ENCODE measurements at places on chromosomes 13 and 19.
A peak's percentile ranks its signal among the peaks of the same experiment; 100 is the strongest.

DNA sequence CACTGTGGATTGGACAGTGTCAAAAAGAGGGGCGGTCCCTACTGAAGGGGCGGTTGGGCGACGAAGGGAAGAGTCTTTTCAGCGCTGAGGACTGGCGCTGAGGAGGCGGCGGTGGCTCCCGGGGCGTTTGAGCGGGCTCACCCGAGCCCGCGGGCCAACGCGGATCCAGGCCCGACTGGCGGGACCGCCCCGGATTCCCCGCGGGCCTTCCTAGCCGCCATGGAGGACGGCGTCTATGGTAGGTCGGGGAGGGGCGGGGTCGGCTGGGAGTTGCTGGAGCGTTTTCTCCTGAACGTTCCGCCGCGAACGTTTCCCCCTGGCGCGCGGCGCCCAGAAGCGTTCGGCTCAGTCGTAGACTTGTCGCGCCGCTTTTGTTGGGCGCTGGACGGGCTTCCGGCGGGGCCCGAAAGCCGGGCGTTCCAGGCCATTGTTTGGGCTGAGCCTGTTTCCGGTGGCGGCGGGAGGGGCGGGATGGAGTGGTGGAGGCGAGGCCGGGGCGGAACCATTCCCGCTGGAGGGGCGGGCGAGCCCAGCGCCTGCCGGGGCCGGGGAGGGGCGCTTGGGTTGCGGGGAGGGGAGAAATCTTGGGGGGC, at the start of gene CYTH2:
Gene CYTH2, plus strand, starts transcription at position 81 of the 593 bp plus-strand sequence. Its CDS starts 139 bp downstream, at position 220.
- DNase-seq, result peak; percentile 93

DNA sequence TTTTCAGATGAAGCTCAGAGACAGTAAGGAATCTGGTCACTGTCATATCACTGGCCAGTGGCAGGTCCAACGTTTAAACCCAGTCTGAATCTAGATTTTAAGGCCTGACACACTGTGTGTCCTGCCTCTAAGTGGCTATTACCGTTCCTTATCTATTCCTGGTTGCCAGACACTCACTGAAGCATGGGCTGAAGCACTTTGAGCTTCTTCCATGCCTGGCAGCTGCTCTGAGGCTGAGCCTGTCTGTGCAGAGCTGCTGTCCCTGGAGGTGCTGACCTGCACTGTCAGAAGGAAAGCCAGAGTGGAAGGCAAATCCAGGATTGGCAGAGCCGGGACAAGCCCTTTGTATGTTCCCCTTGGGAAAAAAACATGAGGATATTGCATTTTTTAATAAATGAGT, 109.2 kb upstream of the SLC7A1 start:
- no peak for DNase-seq

- DNase-seq, result no peak
These were observed 24.6 kb downstream of the ZMYM5 start for GRCh38 chr13:19838865-19839275.

GRCh38 chr19:32895384-32895783, 25.8 kb upstream of the SLC7A9 start:
- no peak for DNase-seq

DNA sequence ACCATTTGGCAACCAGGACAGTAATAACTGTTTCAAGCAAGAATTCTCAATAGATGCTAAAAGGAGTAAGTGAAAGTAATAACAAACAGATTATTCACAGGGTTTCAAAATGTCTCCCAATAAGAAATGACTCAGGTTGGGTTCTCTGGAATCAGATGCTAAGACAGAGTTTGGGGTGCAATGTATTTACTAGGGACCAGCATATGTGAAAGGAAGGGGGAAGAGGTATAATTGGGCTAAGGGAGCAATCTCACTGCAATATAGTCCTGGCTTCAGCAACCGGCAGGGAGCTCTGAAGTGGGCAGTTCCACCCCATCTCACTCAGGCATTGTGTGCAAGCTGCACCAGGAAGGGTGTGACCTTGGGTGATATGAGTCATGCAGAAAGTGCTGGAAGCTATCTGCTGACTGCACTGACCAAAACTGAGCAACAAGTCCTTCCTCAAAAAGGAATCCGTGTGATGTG, 23.4 kb downstream of the ZDHHC20 start:
- DNase-seq, result no peak

- no peak for DNase-seq
These were observed 56.8 kb downstream of the THSD1 start for GRCh38 chr13:52348983-52349780.

- DNase-seq, result no peak
These were observed 29.6 kb upstream of the CEACAM21 start for GRCh38 chr19:41546386-41546789.

GRCh38 chr13:108733022-108733560, 103.7 kb downstream of the MYO16 start:
- DNase-seq, result no peak

DNA sequence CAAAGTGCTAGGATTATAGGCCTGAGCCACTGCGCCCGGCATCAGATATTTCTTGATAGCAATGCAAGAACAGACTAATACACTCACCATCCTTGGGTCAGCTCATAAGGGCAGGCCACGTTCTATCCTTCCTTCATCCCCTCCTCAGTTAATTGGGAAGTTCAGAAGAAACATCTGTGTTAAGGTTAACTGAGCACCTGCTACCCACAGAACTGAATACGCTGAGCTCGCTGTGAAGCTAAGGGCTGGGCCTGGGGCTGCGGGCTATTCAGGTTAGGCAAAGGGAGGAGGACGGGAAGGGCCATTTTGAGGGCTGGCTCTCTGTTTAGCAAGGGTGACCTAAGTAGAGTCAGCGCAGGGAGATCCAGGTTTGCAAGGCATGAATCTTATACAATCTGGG, 43.0 kb upstream of the UQCRFS1 start:
- no peak for DNase-seq

DNA sequence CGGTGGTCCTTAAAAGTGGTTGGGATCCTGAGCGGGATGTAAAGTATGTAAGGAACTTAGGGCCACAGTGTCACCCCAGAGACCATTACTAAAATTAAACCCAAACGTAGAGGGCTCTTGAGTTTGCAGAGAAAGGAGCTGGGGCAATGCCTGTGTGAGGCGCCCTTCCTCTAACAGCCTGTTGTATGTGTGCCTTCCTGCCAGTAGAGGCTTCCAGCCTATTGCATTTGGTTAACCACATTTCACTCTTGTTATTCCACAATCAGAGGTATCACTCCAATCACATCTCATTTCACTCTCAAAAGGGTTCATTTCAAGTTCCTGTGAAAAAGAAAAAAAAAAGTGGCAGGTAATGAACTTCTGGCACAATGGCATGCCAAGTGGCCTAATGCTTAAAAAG, 29.4 kb downstream of the DIAPH3 start:
- DNase-seq, result no peak

DNA sequence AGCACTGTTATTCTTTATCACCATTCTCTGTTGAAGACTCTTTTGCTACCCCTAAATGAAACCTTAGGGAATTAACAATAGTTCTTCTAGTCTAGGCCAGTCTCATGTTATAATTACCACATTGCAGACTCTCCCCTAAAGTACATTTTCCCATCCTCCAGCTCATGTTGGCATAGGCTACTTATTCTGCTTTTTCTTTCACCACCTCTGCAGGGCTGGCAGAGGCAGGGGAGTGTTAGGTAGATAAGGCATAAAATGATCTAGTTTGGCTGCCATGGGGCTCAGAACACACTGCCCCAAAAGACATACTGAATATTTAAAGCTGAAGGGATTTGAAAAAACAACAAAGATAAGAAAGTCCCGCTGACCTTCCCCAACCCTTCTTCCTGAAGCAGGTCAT, 82.7 kb upstream of the RFC3 start:
- no peak for DNase-seq

DNA sequence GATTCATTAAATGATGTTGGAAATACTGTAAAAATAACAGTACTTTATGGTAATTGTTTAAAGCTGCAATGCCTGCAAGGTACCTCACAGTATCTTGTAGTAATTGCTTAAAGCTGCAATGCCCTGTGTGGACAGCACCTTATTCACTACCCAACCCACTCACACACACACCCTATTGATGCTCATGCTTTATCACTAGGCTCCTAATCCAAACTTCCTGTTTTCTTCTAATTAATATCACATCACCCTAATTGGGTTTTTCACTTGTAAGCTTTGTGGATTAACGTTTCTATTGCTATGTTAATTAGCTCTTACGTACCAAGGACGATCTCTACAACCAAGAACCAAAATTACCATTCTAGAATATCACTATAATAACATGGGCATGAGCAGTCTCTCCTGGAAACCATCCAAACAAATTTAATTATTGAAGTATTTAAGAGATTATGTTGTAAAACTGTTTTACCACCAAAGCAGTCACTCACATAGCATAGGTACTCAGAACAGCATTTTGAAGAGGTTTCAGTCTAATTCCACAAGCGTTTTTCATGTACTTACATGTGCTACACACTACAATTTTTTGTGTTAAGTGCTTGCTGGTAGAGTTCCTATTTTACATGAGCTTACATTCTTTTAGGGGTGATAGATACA, 303.8 kb downstream of the PCDH9 start:
- DNase-seq, result no peak

DNA sequence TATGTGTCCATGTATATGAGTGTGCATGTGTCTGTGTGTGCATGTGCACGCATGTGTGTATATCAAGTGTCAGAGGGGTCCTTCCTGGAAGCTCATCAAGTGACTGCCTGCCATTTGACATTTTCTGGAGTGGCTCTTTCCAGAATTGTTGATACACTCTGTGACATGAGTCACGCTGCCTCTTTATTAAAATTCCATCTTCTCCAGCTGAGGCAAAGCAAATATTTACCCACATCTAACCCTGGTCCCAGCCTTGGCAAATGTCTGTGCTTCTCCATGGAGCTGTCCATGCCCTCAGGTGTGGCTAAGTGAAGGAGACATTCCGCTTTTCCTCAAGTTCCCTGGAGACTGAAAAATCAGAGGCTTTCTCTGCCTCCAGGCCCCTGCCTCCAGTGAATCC, 88.2 kb upstream of the MBNL2 start:
- DNase-seq, result no peak

DNA sequence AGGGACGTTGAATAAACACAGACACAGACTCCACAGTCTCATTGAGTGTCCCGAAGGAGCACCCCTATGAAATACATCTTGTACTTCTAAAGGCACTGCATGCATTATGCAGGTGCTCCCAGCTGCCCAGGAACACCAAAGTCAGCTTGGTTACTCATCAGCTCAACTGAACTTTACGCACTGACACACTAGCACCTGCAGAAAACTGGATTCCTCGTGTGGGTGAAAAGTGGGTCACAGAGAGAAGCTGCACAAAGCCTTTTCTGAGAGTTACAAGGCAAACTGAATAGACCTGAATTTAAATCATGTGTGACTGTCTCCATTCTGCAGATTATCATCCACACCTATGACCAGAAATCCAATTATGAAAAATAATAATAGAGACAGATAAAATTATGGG, 527.5 kb upstream of the NBEA start:
- no peak for DNase-seq

DNA sequence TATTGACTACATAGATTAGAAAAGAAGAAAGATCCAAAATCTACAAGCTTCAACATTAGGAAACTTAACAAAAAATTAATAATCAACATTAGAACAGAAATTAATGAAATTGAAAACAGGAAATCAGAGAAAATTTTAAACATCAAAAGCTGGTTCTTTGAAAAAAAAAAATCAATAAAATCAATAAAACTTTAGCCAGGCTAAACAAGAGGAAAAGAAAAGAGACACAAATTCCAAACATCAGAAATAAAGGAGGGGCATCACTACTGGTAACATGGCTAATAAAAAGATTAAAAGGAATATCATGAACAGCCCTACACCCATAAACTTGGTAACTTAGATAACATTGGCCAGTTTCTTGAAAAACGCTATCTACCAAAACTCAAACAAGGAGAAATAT, 110.2 kb downstream of the ATP11A start:
- no peak for DNase-seq

GRCh38 chr13:53499576-53500133, 471.0 kb downstream of the OLFM4 start:
- DNase-seq, result no peak

Measured in substantia nigra (tissue), 51 donors.